ENCODE measurements at places on chromosomes 16 and 17.

DNA sequence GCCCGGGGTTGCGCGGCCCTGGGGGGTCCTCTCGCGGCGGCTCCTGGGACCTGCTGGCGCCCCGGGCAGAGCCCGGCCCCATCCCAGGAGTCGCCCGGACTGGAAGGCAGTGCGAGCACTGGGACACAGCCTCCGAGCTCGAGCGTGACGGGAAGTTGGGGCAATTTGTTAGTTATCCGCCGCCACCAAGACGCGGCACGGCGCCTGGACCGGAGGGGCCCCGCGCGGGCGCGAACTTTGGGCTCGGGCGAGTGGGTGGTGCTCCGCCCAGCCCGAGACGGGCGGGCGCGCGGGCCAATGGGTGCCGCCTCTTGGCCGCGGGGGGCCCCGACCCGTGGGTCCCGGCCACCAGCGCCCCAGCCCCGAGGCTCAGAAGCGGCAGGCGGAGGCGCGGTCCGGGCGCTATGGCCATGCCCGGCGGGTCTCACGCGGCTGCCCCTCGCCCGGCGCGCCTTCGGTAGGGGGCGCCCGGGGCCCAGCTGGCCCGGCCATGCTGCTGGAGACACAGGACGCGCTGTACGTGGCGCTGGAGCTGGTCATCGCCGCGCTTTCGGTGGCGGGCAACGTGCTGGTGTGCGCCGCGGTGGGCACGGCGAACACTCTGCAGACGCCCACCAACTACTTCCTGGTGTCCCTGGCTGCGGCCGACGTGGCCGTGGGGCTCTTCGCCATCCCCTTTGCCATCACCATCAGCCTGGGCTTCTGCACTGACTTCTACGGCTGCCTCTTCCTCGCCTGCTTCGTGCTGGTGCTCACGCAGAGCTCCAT lies at the start of gene ADORA2B:
Gene ADORA2B, plus strand, starts transcription at position 372 of the 768 bp plus-strand sequence. Its CDS starts 119 bp downstream, at position 491.
- DNase-seq = no peak

GRCh38 chr16:67993207-67994039 lies 5.9 kb downstream of the DPEP2 start:
- DNase-seq = peak; percentile 72

GRCh38 chr17:37131669-37132611 lies 183.2 kb downstream of the AATF start:
- DNase-seq = no peak

- no peak for DNase-seq
These were observed 40.5 kb upstream of the SKAP1 start for GRCh38 chr17:48470388-48471034.

- no peak for DNase-seq
These were observed 240.1 kb downstream of the HAPSTR1 start for GRCh38 chr16:9331503-9331902.
